Stimulated activated CD4-positive, alpha-beta T cell treated with anti-CD3 and anti-CD28 coated beads, Interleukin-15, amount 100 ng/mL, for 1 hour (primary cell): ENCODE measurements at places on chromosomes 12 and 14.

GRCh38 chr14:67468378-67468730 lies 20.2 kb downstream of the TMEM229B start:
- no peak for DNase-seq

- no peak for DNase-seq
These were observed 249.1 kb downstream of the AKAP6 start for GRCh38 chr14:32578181-32578580.

DNA sequence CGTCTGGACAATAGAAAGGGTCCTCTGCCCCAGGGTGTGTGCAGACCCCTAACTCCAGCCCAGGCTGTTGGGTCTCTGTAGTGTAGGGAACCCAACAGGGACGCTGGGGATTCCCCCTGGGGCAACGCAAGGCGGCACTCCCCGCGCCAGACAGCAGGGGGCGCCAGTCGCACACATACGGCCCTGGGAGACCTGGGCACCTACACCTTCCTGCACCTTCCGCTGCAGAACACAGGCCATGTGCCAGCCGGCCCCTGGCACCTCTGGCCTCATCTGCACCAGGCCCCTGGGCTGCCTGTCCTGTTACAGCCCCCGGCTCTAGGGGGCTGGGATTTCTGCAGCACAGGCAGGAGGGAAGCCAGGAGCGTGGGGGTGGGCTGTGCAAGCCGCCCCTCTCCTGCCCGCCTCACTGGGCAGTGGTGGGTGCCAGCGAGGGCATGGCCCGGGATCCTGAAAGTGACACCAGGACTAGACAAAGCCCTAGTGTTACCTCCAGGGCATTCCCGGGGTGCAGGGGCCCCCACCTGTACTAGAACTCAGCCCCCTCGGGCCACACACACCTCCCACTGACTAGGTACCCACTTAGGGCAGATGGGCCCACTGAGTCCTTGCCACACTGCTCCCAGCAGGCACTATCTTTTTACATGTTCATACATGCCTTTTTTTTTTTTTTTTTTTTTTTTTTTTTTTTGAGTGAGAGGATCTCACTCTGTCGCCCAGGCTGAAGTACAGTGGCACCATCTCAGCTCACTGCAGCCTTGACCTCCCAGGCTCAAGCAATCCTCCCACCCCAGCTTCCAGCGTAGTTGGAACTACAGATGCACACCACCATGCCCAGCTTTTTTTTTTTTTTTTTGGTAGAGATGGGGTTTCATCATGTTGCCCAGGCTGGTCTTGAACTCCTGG lies 37.5 kb downstream of the CCNK start:
- DNase-seq: peak; percentile 78

DNA sequence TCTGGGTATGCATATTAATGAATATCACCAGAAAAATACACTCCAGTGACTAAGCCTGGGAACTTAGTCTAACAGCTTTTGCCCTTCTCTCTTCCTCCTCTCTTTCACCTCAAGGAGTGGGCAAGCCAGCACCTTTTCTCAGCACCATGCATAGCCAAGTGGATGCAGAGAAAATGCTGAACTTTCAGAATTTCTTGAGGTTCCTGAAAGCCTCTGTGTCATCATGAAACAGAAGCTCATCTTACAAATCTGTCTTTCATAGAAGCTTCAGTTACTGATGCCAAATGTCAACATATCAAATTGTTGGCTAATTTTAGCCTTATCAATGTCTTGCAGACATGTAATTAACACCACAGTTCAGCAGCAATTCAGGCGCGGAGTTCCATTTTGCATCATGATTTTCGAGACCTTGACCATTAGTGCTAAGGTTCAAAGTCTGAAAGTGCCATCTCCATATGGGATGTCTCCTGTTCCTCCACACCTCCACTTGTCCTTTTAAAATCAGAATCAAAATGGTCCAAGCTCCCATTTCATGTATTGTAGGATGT lies 51.1 kb upstream of the RPH3A start:
- DNase-seq: no peak

DNA sequence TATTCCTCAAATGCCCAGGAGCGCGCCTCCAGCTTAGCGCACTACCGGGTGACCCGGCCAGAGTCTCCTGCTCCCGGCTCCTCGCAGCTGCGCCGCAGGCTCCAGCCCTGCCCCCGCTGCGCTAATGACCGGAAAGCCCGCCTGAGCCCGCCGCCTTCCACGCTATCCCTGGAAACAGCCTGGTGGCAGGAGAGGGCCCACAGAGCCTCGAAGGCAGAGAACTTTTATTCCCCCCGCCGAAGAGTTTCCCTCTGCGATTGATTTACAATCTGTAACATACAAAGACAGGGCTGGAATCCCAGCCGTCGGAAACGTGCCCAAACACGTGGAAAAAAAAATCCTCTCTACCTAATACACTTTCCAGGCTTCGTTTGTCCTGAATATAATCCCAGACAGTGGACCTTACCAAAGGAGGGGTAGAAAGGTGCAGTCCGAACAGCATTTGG lies 1.5 kb downstream of the COL2A1 start:
- DNase-seq: no peak

GRCh38 chr12:68370006-68370590 lies 37.9 kb upstream of the MDM1 start:
- no peak for DNase-seq

- DNase-seq: no peak
These were observed 54.2 kb downstream of the C12orf42 start for GRCh38 chr12:103441437-103442181.

DNA sequence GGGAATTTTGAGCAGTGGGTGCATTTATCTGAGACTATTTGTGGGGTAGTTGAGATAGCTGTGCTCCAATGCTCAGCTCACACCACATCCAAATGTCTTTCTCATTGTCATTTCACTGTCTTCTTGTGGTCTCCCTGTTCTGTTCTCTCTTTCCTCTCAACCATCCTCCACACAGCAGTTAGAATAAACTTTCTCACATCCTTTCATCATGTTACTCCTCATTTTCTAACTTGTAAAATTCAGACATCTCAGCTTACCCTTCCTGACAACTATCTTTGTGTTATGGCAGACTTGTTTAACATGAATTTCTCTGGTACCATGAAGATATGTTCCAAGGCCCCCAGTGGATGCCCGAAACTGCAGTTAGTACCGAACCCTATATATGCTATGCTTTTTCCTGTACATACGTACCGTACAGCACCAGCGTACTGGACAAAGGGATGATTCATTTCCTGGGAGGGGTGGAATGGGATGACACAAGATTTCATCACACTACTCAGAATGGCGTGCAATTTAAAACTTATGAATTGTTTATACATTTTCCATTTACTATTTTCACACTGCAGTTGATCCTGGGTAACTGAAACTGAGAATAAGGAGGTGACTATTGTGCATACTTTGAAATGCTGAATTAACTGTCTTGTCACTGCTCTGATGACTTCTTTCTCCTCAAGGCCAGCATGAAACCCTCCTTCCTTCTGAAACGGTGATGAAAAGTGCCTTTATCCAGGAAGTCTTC lies 177.1 kb upstream of the SLC38A2 start:
- no peak for DNase-seq

GRCh38 chr14:99426813-99427346 lies 53.8 kb downstream of the SETD3 start:
- no peak for DNase-seq

GRCh38 chr12:112947761-112948160 lies 9.5 kb downstream of the OAS3 start:
- DNase-seq: no peak

- no peak for DNase-seq
These were observed 255.8 kb downstream of the FBXL14 start for GRCh38 chr12:1338483-1339177.

DNA sequence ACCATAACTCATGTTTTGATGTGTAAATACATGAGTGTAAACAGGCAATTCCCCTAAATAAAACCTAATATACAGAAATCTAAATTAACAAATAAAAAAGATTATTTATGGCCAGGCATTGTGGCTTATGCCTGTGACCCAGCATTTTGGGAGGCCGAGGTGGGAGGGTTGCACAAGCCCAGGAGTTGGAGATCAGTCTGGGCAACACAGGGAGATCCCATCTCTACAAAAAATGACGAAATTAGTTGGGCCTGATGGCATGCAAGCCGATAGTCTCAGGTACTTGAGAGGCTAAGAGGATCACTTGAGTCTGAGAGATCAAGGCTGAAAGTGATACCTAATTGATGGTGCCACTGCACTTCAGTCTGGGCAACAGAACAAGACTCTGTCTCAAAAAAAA lies 48.7 kb downstream of the BCAT1 start:
- DNase-seq: no peak

- DNase-seq: no peak
These were observed 79.2 kb downstream of the MAP1LC3B2 start for GRCh38 chr12:116638376-116638775.

DNA sequence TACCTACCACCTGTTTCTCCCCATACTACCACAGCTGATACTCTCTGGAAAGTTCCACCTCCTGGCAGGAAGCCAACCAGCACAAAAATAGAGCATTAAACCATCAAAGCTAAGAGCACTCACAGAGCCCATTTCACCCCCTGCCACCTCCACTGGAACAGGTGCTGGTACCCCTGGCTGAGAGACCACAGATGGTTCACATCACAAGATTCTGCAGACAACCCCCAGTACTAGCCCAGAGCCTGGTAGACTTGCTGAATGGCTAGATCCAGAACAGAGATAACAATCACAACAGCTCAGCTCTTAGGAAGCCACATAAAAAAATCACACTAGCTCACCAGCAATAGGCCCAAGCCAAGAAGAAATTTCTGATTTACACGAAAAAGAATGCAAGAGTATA lies 855.2 kb downstream of the FSCB start:
- no peak for DNase-seq

DNA sequence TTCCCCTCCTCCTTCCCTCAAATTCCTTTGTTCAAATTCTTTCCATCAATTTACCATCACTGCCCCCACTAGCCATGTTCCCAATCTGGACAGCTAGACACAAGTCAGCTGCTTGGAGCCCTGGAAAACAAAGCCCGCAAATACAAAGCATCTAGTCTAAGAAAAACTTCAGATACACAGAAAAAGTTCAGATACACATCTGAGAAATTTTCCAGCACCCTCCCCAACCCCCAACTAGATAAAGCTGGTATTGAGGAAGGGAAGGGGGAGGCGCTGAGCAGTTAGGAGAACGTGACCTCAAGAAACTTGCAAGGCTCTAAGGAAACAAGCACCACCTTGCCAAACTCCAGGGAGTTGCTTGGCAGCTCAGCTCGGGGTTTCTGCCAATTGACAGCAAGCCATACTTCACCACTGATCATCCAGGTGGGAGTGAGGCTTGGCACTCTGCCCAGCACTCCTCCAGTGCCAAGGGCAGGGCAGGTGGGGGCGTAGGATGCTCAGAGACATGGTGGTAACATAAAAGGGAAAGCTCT lies 5.1 kb upstream of the CNIH1 start:
- no peak for DNase-seq

- no peak for DNase-seq
These were observed 19.9 kb downstream of the TTC7B start for GRCh38 chr14:90796329-90796728.

- no peak for DNase-seq
These were observed 1.4 kb upstream of the AQP2 start for GRCh38 chr12:49948866-49949845.

- no peak for DNase-seq
These were observed 347.3 kb downstream of the GLT1D1 start for GRCh38 chr12:129200576-129200975.

GRCh38 chr14:23910101-23910875 lies 43.3 kb upstream of the DHRS4 start:
- no peak for DNase-seq

GRCh38 chr12:121295746-121296617 lies 527 bp downstream of the CAMKK2 start:
- DNase-seq: peak; percentile 3

DNA sequence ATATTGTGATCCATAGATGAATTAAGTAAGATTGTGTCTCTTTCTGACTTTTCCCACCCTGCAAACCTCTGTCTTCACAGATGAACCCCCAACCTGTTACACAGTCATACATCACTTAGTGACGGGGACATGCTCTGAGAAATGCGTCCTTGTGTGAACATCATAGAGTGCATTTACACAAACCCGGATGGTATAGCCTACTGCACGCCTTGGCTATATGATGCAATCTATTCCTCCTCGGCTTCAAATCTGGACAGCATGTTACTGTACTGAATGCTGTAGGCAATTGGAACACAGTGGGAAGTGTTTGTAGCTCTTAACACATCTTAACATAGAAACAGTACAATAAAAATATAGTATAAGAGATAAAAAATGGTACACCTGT lies 7.4 kb upstream of the TESPA1 start:
- no peak for DNase-seq

DNA sequence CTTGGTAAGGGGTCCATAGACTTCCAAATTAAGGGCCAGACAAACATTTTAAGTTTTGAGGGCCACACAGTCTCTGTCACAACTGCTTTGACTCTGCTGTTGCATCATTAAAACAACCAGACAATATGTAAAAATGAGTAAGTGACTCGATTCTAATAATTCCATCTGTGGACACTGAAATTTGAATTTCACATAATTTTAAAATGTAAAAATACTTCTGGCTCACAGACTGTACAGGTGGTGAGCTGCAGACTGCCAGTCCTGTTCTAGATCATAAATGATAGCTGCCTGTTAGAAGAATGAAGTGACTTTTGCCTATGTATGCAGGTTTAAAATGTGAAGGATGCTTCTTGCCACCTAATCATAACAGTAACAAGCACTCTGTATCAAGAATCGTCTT lies 15.7 kb downstream of the NUDT4 start:
- DNase-seq: no peak

GRCh38 chr12:85747941-85748495 lies 88.2 kb downstream of the RASSF9 start:
- no peak for DNase-seq

GRCh38 chr12:112803620-112804282 lies 12.2 kb downstream of the RPH3A start:
- DNase-seq: no peak

- no peak for DNase-seq
These were observed 54.5 kb downstream of the MIS18BP1 start for GRCh38 chr14:45198551-45198950.

DNA sequence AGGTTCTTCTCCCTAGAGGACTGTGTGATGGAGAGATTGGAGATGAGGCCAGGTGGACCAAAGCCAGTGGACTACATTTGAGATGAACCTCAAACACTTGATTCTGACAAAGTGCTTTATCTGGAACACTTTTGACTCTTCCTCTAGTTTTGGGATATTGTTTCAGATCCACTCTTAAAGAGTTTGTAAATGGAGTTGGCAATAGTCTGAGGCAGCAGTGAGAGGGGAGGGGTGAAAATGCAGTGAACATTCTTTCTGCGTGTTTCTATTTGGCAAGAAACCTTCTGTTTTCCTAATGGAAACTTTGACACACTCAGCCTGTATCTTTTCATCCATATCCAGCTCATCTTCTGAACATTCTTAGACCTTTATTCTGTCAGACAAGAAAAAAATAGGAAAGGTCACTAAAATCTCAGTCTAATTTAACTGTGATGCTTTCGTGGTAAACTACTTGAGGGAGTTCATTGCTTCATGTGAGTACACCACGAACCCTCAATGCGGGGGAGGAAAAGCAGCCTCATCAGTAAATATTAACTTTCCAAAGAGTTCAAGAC lies 57.4 kb upstream of the KCNJ8 start:
- DNase-seq: no peak

- no peak for DNase-seq
These were observed 985.7 kb upstream of the FBXO33 start for GRCh38 chr14:40417777-40418401.

- DNase-seq: no peak
These were observed 8.8 kb upstream of the TEX22 start for GRCh38 chr14:105389534-105389933.

- DNase-seq: no peak
These were observed 14.2 kb upstream of the SLC24A4 start for GRCh38 chr14:92308716-92309115.

GRCh38 chr12:9750276-9751203 lies 10.2 kb downstream of the CD69 start:
- DNase-seq: peak; percentile 42

GRCh38 chr14:56659964-56660551 lies 80.5 kb downstream of the TMEM260 start:
- no peak for DNase-seq
